NCI-H2171 (cell line): ENCODE measurements at places on chromosomes 7 and 10.

DNA sequence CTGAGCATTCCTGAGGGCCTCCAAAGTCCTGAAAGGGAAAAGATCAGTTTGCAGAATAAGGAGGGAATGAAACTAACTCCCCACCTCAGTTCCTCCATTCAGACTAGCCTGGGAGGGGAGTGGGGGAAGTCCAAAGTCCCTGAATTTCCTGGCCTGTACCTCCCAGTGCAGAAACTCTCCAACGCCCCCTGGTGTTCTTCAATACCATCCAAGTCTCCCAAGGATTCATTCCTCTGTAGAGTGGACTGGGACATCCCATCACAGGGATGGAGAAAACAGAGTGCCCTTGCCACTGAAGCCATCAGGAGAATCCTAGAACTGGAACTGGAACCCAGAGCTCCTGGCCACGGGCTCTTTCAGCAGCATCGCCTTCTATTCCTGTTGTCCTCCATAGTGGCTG lies 1.6 kb upstream of the COL13A1 start:
- DNase-seq = no peak

DNA sequence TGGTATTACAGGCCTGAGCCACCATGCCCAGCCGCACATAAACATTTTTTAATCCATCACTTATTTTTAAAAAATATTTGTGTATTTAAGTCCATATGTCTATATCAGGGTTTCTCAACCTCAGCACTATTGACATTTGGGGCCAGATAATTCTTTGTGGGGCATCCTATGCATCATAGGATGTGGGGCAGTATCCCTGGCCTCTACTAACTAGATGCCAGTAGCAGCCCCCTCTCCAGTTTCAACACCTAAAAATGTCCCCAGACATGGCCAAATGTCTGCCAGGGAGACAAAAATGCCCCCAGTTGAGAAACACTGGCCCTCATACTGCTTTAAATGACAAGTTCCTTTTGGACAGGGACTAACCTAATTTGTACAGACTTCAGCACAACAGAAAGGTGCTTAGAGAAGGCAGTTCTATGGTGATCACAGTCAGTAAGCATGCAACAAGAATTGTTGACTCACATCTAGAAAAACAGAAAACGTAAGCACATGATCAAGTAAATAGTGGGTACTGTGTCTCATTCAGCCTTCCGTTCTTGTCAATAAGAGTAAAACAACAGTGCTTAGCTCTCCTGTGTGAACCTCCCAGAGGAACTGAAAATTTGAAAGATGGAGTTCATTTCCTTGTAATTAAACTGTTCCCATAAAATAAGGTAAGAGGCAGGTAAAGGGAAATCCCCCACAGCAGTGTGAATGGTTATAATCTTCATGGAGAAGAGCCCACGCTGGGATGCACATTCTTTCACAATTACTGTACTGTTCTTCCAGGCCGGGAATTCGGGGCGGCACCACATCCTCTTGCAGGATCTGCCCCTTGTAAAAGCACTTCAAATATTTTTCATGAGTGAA lies 17.3 kb upstream of the ADRB1 start:
- DNase-seq = no peak

- no peak for DNase-seq
Observed at GRCh38 chr10:69492746-69493462, 41.6 kb downstream of the TSPAN15 start.

DNA sequence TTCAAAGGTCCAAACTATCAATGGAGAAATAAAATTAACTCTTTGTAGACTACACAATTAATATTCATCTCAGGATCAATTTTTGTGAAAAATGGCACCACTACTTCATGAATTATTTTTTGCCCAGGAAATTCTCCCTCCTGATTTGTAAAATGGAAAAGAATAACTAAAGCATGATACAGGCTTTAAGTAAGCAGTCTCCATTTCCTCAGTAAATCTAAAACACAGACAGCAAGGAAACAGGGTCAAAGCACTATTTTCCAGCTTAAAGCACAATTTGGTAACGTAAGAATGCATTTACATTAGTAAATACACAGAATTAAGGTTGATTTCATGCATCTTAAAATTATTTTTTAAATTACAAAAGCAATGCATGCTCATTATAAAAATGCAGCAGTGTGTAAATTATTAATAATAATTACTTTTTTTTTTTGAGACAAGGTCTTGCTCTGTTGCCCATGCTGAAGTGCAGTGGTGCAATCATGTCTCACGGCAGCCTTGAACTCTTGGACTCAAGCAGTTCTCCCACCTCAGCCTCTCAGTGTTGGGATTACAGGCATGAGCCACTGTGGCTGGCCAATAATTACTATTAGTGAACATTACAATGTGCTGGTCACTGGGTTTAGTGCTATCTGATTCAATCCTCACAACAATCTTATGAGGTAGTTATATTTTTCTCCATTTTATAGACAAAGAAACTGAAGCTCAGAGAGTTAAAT lies 26.1 kb upstream of the VCL start:
- DNase-seq = no peak

- DNase-seq = no peak
Observed at GRCh38 chr10:52481986-52482555, 168.0 kb downstream of the DKK1 start.

- no peak for DNase-seq
Observed at GRCh38 chr10:88427024-88427423, 156.1 kb downstream of the RNLS start.

DNA sequence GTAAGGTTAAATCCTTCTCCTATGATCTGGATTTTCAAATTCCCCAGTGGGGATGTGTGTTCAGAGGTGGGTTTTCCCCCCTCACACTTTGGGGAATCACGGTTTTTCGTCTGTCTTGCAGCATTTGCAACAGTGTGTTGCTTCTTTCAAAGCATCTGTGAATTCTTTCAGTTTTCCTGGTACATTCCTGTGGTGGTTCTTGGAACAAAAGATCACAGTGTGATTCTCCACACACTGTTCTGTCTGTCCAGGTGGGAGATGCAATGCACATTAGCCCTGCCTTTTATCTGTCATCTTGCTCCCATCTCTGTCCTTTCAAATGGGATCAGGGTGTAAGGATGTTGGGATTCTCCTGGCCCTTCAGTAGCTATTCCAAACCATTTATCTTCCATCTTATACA lies 11.8 kb downstream of the AGK start:
- no peak for DNase-seq

- DNase-seq = no peak
Observed at GRCh38 chr10:96991313-96991841, 159.3 kb downstream of the LCOR start.

DNA sequence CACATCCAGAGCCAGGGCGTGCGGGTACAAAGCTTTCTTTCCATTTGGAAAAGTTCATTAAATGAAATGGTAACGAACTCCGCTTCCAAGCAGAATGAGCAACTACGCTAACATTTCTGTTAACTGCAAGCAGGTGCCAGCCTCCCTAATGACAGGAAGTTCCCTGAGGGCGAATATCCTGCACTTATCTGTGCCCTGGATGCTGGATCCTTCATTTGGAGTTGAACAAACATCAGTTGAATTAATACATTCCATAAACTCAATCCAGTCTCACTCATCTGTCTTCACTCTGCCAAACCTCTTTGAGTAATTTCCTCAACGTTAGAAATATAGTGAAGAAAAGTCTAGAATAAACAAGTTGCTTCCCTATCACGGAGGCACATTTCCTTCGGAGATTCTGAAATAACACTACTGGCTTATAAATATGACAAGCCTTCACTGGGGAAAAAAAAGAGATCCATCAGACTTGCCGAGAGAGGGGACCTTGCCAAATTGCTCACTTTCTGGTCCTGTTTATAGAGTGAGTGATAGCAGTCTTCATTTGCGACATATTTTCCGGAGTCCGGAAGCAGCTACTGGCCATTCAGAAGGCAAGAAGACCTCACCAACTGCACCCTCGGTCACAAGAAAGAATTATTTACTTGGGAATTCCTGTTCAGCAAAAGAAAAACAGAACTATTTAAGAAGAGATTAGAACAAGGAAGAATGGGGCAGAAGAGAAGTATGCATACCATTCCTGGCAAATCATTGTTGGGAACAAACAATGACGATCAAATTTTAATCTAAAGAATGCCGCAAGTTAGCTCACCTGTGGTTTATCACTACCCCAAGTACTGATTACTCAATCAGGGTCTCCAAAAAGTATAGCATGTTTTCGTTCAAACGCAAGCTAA lies 196.4 kb downstream of the FAM107B start:
- no peak for DNase-seq

DNA sequence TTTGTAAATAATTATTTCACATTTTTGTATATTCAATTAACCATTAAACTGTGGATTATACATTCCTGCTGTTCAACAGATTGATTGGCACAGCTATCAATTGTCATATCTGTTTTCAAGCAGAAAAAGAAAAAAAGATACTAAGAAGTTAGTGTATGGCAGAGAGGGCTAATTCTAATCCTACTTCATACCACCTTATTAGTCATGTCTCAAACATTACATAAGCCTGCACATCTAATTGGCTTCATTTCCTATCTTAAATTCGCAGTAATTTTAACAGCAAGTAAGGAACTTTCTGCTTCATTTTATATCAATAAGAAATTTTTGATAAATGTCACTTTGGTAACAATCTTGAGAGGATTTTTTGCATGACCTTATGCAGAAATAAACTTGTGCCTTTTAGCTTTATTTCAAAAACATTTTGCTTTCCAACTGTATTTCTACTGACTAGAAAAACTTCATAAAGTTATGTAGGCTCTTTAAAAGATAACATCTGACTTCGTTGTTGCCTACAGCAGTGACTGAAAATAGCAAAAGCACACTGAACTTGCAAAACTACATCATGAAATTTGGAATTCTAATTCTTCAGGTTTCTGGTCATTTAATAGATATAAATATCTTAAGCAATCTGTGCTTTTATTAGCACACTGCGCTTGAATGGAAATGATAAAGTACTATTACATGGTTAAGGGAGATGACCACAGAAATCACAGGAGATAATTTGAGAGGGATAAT lies 111.5 kb downstream of the SEMA3C start:
- no peak for DNase-seq

- no peak for DNase-seq
Observed at GRCh38 chr10:42952349-42952748, 124.5 kb upstream of the RET start.

GRCh38 chr10:34781711-34782110 lies 33.4 kb downstream of the PARD3 start:
- DNase-seq = no peak

DNA sequence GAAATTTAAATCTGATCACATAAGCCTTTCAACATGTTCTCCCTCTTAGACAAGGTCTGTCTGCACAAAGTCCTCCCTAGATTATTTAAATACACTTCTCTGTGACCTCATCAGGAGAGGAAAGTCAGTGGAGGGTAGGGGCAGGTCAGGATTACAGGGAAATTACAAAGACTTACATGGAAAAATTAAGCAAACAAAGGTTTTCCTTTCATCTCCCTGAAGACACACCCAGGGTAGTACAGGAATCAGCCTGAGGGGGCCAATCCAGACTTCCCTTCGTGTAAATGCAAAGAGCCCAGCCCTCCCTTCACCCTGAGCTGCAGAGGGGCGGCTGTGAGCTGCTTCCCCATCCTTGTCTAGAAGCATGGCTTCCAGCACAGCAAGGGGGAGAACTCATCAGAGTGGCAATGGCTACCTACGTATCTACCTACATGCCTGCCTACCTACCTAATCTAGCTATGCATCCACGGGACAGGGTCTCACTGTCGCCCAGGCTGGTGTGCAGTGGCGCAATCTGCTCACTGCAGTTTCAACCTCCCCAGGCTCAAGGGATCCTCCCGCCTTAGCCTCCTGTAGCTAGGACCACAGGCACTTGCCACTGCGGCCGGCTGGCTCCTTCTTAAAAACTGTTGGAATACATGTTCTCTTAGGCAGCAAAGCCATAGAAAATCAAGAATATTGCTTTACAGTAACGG lies 33.2 kb downstream of the PITRM1 start:
- DNase-seq = no peak

DNA sequence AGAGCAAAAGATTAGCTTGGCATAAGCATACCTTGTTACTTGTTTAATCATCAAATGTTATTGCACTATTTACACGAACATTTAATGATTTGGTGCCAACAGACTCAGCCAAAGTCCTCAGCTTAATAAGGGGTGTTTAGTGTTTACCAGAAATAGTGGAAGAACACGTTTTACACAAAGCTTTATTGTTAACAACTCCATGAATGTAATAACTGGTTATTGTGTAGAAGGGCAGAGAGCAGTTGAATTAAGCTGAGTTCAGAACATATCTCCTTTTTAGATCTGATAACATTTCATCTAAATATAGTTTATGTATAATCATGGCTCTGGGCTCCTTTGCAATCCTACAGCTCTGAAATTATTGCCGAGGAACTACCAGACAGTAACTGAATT lies 99.1 kb downstream of the CABCOCO1 start:
- no peak for DNase-seq

- DNase-seq = no peak
Observed at GRCh38 chr7:22972207-22972606, 41.7 kb downstream of the HYCC1 start.
